Activated CD8-positive, alpha-beta memory T cell treated with anti-CD3 and anti-CD28 coated beads for 4 hours (primary cell): ENCODE measurements at places on chromosomes 5 and 9.

DNA sequence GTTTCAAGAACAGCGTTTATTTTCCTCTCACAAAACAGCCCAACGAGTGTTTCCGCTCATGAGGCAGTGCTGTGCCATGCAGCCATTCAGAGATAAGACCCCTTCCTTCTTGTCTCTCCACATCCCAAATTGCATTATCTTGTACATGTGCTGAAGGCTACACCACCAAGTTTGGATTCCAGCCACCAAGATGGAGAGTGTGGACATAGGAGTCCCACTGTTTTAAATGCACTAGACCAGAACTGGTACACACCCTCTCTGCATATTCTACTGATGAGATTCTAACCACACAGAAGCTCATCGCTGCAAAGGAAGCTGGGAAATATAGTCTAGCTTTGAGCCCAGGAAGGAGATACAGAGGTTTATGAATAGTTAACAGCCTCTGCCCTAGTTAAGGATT is 509.4 kb downstream of the NFIB start:
- no peak for DNase-seq

DNA sequence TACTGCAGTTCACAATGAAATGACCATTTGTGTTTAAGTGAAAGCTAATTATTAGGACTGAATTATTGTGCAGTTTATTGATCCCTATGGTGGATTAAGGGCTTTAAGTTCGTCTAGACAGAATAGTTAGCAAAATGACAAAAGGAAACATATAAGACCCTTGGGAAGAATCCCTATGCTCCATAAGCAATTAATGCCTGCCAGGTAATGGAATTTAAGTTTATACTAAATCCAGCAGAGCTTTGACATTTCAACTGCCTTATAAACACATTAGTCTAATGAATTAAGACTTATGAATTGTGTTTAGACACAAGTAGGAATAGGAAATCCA is 640.0 kb upstream of the ARRDC3 start:
- no peak for DNase-seq

GRCh38 chr9:36779582-36779981 is 206.9 kb downstream of the MELK start:
- no peak for DNase-seq

GRCh38 chr9:16131264-16131663 is 578.4 kb downstream of the CCDC171 start:
- DNase-seq = no peak
